ENCODE measurements at places on chromosomes 2 and 18.

DNA sequence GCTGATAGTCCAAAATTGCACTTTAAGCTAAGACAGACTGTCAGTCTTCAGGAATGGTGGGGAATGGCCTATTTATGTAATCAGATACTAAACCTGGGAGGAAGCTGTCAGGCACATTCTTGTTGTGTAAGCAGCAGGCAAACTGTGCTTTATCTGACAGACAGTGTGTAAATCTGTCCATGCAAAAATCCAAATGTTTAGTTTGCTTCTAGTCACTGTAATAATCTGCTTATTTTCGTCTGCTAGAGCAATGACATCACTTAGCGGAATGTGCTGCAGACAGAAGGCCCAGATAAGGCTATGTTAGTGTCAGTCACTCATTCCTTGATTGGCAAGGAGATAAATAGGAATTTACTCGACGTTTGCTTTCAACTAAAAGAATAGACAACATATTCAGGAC, 263.5 kb downstream of the ZNF407 start:
- DNase-seq, result no peak

DNA sequence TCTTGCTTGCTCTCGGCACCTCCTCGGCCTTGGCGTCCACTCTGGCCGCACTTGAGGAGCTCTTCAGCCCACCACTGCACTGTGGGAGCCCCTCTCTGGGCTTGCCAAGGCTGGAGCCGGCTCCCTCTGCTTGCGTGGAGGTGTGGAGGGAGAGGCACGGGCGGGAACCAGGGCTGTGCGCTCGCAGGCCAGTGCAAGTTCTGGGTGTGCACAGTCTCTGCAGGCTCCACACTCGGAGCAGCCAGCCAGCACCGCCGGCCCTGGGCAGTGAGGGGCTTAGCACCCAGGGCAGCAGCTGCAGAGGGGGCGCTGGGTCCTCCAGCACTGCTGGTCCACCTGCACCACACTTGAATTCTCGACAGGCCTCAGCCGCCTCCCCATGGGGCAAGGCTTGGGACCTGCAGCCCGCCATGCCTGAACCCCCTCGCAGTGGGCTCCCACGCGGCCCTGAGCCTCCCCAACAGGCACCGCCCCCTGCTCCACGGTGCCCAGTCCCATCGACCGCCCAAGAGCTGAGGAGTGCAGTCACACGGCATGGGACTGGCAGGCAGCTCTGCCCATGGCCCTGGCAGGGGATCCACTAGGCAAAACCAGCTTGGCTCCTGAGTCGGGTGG, 411.2 kb upstream of the CHAC2 start:
- DNase-seq, result no peak

DNA sequence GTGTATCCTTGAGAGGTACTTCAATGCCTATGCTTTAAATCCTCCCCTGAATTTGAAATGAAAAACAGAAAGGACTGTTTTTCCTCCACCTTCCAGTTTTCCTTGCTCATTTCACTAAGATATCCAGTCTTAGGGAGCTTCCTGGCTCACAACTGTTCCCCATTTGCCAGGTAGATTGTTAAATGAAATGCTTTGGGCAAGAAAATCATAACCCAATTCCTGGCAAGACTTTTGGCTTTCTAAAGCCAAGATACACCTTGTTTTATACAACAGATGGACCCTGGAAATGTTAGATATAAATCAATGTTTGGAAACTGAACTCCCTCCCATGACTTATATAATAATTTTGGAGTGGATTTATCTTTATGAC, 3.6 kb upstream of the CHMP3 start:
- DNase-seq, result no peak

GRCh38 chr2:168730344-168730743, 72.1 kb upstream of the NOSTRIN start:
- no peak for DNase-seq

GRCh38 chr2:140759426-140760156, 1371.2 kb downstream of the LRP1B start:
- DNase-seq, result no peak

DNA sequence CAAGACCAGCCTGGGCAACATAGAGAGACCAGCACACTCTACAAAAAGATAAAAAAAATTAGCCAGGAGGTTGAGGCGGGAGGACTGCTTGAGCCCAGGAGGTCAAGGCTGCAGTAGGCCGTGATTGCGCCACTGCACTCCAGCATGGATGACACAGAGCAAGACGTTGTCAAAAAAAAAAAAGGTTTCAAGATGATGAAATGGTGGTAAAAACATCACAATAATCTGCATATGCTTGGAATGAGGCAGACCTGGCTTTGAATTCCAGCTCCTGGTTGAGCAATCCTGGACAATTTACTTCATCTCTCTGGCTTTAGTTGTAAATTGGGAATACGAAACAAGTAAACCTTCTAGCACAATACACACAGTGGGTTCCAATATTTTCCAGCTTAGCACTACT, 24.1 kb downstream of the USP40 start:
- DNase-seq, result peak; percentile 29

- no peak for DNase-seq
Measured at GRCh38 chr2:53843595-53843994, 16.2 kb downstream of the GPR75 start.

Data from kidney glomerular epithelial cell (primary cell).